ENCODE measurements at places on chromosomes 3 and 15.
A peak's percentile ranks its signal among the peaks of the same experiment; 100 is the strongest.

- DNase-seq = no peak
Observed at GRCh38 chr3:71771126-71771525, 13.8 kb downstream of the PROK2 start.

DNA sequence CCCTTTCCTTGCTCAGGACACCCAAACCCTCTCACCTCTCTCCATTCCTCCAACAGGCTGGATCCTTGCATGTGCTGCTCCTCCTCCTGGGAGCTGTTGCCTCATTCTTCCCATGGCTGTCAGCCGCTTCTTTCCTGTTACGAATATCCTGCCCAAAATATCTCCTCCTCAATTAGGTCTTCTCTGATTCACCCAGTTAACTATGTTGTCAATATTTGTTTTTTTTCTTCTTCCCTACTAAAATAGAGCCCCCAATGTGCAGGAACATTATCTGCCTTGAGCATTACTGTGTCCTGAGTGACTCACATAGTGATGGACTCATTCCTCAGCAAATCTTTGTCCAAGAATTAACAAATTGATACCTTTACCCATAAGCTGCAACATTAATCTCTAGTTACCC, 357.2 kb downstream of the CLSTN2 start:
- DNase-seq = no peak

DNA sequence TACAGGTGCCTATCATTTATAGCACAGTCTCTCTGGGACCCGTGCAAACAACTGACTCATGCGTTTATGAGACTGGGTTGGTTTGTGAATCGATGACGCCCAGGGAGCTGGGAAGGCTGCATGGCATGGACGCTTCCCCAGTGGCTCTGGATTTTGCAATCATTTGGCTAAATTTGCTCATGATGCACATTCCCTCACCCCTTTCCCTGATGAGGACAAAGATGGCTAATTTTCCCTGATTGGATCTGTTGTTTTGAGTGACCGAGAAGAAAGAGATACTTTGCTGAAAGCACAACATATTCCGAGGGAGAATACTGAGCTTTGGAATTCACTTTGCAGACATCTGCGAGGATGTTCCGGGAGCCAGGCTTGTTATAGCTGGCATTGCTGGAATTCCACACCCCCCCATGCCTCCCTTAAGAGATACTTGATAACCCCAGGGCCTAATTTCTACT, 51.1 kb downstream of the CGNL1 start:
- DNase-seq = peak; percentile 82

GRCh38 chr3:10353661-10354360, 32.9 kb upstream of the SEC13 start:
- DNase-seq = no peak

DNA sequence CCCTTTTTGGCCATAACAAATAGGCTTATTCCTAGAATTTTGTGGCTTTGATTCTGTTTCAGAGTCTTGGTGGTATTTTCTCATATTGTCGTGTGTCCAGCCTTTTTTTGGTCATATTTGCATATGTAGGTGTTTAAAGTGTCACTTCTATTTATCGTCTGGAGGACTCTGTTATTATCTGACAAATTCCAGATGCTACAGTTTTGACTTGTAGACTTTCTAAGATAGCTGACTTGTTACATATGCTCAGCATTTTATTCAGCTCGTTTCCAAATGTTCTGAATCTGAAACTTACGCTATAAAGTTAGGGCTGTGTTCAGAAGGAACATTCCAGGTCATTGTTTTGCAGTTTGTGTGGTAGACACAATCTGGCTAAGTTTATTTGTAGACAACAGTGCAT, 1.9 kb downstream of the PPP4R2 start:
- no peak for DNase-seq

DNA sequence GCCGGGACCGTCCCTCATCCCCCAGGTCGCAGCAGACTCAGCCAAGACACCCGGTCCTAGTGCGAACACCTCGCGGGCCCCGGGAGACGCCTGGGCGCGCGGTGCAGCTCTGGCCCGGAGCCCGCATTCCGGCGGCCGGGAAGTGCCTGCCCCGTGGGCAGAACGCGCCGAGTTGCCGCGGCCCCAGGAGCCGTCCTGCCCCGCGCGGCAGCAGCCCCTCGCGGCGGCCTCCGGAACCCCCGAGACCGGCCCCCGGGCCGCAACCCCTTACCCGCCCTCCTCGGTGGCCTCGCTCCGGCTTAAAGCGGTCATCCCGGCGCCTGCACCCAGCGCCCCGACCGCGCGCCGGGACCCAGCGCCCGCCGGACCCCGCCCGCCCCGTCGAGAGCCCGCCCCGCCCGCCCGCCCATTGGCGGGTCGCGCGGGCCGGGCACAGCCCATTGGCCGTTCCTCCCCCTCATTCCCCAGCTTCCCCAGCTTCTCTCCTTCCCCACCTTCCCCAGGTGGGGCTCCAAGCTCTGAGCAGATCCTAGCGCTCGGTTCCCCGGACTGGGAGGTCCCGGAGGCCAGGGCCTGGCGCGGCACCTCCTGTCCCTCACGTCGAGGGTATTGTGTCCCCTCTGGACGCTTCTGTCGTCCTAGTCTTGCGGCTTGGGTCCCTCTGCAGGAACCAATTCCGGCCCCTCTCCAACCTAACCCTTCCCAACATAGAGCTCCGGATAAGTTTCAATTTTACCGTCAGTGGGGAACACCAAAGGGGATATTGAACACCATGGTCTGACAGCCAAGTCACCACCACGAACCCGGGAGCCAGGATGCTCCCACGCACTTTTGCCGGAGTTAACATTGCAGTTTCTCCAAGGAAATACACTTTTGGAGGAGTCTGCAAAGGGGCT, at the start of gene GRAMD2A:
Gene GRAMD2A (minus strand): TSS at position 328 of the 896 bp plus-strand sequence.
- DNase-seq = no peak

GRCh38 chr15:91408476-91409076, 308.5 kb downstream of the SV2B start:
- no peak for DNase-seq

GRCh38 chr3:69323941-69324340, 61.9 kb downstream of the FRMD4B start:
- no peak for DNase-seq

- DNase-seq = no peak
Observed at GRCh38 chr3:146382386-146382785, 87.0 kb downstream of the PLSCR2 start.

DNA sequence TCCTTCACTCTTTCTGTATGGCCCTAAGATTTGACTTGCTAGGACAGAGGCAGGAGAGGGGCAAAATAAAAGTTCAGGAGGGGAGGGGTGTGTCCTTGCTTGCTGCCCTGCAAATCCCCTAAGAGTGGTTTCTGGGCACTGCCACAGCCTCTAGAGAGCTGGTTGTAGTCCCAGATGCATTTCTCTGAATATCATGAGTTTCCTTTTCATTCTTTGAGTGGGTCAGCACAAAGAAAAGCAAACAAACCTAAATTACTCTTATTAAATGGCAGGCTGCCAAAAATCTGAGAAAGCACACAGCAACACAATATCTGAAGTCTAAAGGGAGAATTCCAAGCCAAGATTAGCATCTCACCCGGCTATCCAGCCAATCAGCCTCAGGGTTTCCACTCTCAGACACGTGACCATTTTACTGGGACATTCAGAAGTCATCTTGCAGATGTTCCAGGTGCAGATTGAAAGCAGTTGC, 919.3 kb downstream of the TUSC7 start:
- no peak for DNase-seq

GRCh38 chr3:150341891-150342290, 66.2 kb upstream of the TSC22D2 start:
- no peak for DNase-seq

GRCh38 chr3:12796171-12797123, at the start of gene CAND2:
Gene CAND2, plus strand, starts transcription at chr3:12796680. Its CDS starts 41 bp downstream, at chr3:12796721.
- DNase-seq = no peak

GRCh38 chr15:52674831-52675230, 4.4 kb downstream of the ATOSA start:
- no peak for DNase-seq

All from vagina (tissue), 2 donors.